ENCODE measurements at places on chromosomes 6 and 20.

DNA sequence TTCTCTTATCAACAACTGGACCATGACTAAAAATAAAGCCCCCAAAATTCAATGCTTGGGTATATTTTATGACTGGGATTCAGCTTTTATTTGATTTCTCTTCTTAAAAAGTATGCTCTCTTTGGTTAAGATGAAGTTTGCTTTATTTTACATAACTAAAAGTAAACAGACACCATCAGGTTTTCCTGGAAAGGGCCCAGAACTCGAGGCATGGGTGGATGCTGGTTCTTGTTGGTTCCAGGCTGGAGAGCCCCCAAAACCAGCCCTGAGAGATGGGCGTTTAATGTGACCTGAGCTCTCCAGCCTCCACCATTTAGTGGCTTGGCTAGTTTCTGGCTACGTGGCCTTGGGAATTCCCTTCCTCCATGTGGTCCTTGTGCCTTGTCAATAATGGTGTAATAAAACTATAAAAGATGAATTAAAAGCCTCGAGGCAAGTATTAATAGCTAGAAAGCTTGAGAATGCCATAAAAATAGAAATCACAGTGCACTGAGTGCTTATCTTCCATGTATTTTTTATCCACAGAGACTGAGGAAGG is 34.1 kb downstream of the BANF2 start:
- H3K4me3 ChIP-seq, result no peak overlapping the region
- peaks cover 2% of the 10 kb centered on the region for H3K4me1 ChIP-seq
- H3K36me3 ChIP-seq, result no peaks in the 10 kb centered on the region

DNA sequence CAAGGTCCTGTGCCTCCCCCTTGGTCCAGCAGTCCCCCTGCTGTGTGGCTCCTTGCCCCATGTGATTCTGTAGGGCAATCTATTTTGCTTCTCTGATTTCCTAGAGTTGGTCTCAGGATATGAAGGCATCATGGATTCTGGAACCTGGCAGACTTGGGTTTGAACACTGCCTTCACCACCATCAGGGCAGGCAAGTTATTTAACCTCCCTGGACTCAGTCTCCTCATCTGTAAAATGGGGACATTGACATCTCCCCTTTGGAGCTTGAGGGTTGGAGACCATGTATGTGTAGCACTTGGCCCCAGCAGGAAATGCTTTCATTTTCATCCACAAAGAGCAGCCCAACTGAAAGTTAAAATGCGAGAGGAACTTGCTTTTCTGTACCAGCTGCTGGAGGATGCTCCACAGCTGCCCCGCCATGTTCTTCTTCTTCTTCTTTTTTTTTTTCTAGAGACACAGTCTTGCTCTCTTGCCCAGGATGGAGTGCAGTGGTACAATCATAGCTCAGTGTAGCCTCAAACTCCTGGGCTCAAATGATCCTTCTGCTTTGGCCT is 6.7 kb downstream of the TOX2 start:
- H3K27ac ChIP-seq, result no peak overlapping the region
- no peak for DNase-seq
- H3K4me3 ChIP-seq, result no peak overlapping the region
- peaks cover 54% of the 10 kb centered on the region for H3K4me1 ChIP-seq
- peaks cover 64% of the 10 kb centered on the region for H3K27me3 ChIP-seq

GRCh38 chr20:23586735-23587525 is 18.6 kb upstream of the CST9L start:
- no peak overlapping the region for H3K4me3 ChIP-seq
- peaks cover 3% of the 10 kb centered on the region for H3K4me1 ChIP-seq
- no peak overlapping the region for H3K27ac ChIP-seq
- H3K36me3 ChIP-seq, result no peaks in the 10 kb centered on the region

GRCh38 chr6:149140910-149141290 is 176.6 kb upstream of the TAB2 start:
- no peak for DNase-seq
- peak overlapping the region; percentile 74 for H3K4me3 ChIP-seq
- H3K27me3 ChIP-seq, result no peaks in the 10 kb centered on the region
- H3K36me3 ChIP-seq, result peaks cover 22% of the 10 kb centered on the region
- peak overlapping the region; percentile 95 for H3K27ac ChIP-seq

- no peak overlapping the region for H3K4me3 ChIP-seq
- H3K27me3 ChIP-seq, result no peaks in the 10 kb centered on the region
- no peak overlapping the region for H3K27ac ChIP-seq
- no peaks in the 10 kb centered on the region for H3K36me3 ChIP-seq
- no peaks in the 10 kb centered on the region for H3K4me1 ChIP-seq
- no peak for DNase-seq
Measured at GRCh38 chr20:43318755-43319297, 129.1 kb upstream of the PTPRT start.

- H3K27me3 ChIP-seq, result no peaks in the 10 kb centered on the region
- H3K36me3 ChIP-seq, result no peaks in the 10 kb centered on the region
- no peak for DNase-seq
- no peak overlapping the region for H3K27ac ChIP-seq
- H3K4me1 ChIP-seq, result no peaks in the 10 kb centered on the region
- H3K4me3 ChIP-seq, result no peak overlapping the region
Measured at GRCh38 chr6:93787841-93788240, 368.5 kb upstream of the EPHA7 start.

DNA sequence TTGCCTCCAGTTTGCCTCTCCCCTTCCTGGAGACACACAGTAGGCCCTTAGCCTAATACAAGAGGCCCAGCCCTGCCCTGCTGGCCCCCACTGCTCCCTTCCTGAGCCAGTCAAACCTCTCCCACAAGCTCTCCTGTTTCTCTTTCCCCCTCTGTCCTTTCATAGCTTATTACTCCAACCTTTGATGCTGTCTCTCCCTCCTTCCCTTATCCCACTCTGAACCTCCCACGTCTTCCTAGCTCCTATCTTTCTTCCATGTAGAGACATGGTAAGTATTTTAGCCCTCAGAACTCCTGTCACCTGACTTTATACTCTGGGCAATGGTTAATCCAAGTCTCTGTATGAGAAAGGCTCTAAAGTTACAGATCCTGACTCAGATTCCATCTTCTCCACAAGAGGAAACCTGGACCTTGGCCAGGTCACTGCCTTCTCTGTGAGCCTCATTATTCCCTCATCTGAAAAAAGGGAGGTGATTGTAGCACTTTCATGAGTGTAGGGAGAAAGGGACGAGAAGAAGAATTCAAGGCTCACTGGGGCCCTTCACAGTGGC is 6.7 kb downstream of the TGIF2 start:
- H3K4me1 ChIP-seq, result peaks cover 46% of the 10 kb centered on the region
- H3K27me3 ChIP-seq, result no peaks in the 10 kb centered on the region
- H3K36me3 ChIP-seq, result peaks cover 35% of the 10 kb centered on the region
- no peak for DNase-seq

DNA sequence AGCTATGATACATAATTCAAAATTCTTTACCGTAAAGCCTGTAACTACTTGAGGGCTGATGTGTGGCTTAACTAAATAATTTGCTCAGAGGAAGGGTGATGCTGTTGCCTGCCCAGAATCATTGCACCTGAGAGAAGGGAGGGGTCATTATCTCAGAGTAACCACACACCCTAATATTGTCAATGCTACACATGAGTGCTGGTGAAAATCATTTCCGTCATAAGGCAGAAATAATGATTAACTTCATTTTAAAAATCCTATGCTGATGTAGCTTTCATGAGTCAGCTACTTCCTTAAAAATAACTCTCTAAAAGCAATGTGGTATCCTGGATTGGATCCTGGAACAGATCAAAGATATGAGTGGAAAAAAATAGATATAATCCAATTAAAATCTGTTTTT is 146.4 kb upstream of the FAM83B start:
- no peaks in the 10 kb centered on the region for H3K4me1 ChIP-seq
- H3K27me3 ChIP-seq, result no peaks in the 10 kb centered on the region
- no peaks in the 10 kb centered on the region for H3K36me3 ChIP-seq
- no peak overlapping the region for H3K27ac ChIP-seq

GRCh38 chr6:110655821-110656220 is 159.4 kb downstream of the CDK19 start:
- H3K4me1 ChIP-seq, result peaks cover 2% of the 10 kb centered on the region
- no peaks in the 10 kb centered on the region for H3K27me3 ChIP-seq
- H3K36me3 ChIP-seq, result peaks cover 1% of the 10 kb centered on the region
- H3K27ac ChIP-seq, result no peak overlapping the region

- no peaks in the 10 kb centered on the region for H3K27me3 ChIP-seq
- no peak overlapping the region for H3K4me3 ChIP-seq
- no peak overlapping the region for H3K27ac ChIP-seq
- H3K4me1 ChIP-seq, result no peaks in the 10 kb centered on the region
Measured at GRCh38 chr6:106773522-106773921, 144.1 kb downstream of the QRSL1 start.

- DNase-seq, result no peak
- H3K27me3 ChIP-seq, result no peaks in the 10 kb centered on the region
- H3K36me3 ChIP-seq, result no peaks in the 10 kb centered on the region
- H3K4me3 ChIP-seq, result no peak overlapping the region
- peaks cover 16% of the 10 kb centered on the region for H3K4me1 ChIP-seq
- no peak overlapping the region for H3K27ac ChIP-seq
Measured at GRCh38 chr6:166379800-166380199, 2.9 kb downstream of the MPC1 start.

DNA sequence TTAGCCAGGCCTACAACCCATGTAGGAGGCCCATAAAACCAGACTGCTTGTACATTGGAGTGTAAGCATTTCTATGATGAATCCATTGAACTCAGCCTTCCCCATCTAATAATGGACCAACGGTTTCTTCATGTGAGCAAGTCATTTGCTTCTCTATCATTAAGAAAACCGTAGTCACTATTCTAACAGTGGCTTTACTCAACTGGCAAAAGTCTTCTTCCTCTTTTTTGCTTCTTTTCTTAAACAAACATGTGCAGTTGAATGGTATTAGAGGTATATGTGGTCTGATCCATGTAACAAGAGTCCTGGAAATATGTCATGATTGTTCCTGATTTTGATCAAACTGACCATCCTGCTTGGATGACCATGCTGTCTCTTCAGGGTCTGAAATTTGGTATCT is 132.4 kb upstream of the STXBP5 start:
- H3K27me3 ChIP-seq, result no peaks in the 10 kb centered on the region
- no peaks in the 10 kb centered on the region for H3K4me1 ChIP-seq
- no peak overlapping the region for H3K27ac ChIP-seq
- no peak overlapping the region for H3K4me3 ChIP-seq

DNA sequence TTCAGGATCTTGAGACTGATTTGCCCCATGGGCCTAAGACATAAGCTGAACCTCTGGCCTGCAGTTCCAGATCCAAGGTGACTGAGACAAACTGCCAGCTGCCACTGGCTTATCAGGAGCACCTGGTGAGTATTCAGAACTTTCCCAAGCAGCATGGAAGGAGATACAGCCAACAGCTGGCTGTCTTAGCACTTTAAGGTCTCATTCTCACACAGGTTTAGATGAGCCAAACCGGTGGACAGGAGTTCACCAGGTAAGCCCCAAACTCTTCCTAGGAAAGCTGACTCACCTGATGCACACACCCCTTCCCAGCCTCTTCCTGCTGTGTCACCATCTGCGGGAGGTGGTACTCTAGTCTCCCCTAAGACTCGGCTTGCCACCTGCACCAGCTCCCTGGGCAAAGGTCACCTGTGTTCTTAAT is at the start of gene BANF2:
TSS of gene BANF2 (plus strand) at position 36 of the 421 bp plus-strand sequence. CDS start 25,060 bp downstream, outside the sequence.
- no peaks in the 10 kb centered on the region for H3K36me3 ChIP-seq
- no peaks in the 10 kb centered on the region for H3K4me1 ChIP-seq
- no peak within 1 kb of the TSS for H3K4me3 ChIP-seq

- H3K27me3 ChIP-seq, result no peaks in the 10 kb centered on the region
- H3K4me1 ChIP-seq, result no peaks in the 10 kb centered on the region
Measured at GRCh38 chr6:153989989-153990388, 49.1 kb upstream of the OPRM1 start.

DNA sequence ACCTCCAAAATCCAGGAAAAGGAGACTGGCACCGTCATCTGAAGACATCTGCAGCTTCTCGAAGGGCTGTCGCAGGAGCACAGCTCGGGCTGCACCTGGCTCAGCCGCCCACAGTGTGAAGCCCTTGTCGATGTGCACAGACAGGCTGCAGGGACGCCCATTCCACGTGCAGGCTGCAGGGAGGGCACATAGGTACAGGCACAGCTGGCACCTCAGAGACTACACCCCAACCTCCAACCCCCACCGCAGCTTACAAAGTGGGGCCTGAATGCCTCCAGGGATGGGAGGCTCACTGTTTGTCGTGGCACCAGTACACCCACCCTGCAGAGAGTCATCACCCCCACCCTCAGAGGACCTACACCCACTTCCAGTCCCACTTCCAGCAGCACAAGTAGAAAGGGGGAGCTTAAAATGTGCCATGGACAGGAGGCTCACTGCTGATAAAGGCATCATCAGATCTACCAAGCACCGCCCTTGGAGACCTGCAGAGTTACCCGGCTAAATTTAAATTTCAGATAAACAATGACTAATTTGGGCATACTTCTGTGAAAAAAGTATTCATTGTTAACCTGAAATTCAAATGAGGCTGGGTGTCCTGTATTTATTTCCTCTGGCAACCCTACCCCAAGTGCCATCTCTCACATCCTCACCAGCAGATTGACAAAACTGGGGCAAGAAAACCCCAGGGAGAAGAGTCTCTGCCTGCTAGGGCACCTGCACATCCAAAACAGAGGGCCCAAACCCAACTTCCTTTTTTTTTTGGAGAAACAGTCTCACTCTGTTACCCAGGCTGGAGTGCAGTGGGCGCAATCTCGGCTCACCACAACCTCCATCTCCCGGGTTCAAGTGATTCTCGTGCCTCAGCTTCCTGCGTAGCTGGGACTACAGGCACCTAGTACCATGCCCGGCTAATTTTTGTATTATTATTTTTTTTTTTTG is 7.7 kb upstream of the CDK5RAP1 start:
- H3K4me1 ChIP-seq, result peaks cover 6% of the 10 kb centered on the region
- DNase-seq, result no peak
- no peak overlapping the region for H3K4me3 ChIP-seq
- H3K36me3 ChIP-seq, result peaks cover 9% of the 10 kb centered on the region

DNA sequence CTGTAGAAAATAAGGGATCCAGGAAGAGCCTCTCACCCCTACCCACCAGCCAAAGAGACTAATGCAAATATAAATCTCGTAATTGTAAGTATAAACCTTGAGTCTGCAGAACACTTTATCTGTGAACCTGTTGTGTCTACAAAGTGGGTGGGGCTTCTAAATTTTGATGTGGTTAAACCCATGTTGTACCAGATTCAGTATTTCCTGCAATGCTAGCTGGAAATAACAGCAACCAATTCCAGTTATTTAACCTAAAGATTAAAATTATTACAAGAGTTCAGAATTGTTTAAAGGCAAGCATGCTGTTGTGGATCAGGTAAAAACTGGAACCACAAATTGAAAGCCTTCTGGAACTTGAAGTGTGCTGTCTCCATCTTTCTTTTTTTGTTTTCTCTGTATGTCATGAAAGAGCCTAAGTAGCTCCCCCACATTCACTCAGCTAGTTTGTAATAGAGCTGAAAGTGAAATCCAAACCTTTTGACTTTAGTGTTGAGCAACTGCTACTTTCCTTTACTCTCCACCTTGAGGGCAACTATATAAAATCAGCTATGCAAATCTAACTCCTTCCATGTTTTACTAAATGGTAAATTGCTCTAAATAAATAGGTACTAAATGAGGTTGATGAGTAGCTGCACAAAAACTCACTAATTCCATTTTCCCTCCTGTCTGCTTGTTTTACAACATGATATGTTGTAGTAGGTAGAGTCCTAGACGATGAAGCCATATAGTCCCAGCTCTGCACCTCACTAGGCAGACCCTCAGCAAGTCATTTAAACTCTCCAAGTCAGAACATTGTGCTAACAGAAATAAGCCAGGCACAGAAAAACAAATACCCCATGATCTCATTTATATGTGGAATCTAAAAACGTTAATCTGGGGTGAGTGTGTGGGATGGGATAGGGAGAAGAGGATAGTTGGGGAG is 17.9 kb upstream of the THEMIS start:
- no peaks in the 10 kb centered on the region for H3K36me3 ChIP-seq
- no peak for DNase-seq
- no peaks in the 10 kb centered on the region for H3K27me3 ChIP-seq
- peaks cover 95% of the 10 kb centered on the region for H3K4me1 ChIP-seq

- peak overlapping the region; percentile 96 for H3K27ac ChIP-seq
- H3K27me3 ChIP-seq, result no peaks in the 10 kb centered on the region
- DNase-seq, result no peak
- peak overlapping the region; percentile 96 for H3K4me3 ChIP-seq
- peaks cover 67% of the 10 kb centered on the region for H3K36me3 ChIP-seq
Measured at GRCh38 chr6:31621320-31621939, 915 bp downstream of the PRRC2A start.
